HCEC 1CT (cell line): ENCODE measurements at places on chromosomes 2 and 18.

DNA sequence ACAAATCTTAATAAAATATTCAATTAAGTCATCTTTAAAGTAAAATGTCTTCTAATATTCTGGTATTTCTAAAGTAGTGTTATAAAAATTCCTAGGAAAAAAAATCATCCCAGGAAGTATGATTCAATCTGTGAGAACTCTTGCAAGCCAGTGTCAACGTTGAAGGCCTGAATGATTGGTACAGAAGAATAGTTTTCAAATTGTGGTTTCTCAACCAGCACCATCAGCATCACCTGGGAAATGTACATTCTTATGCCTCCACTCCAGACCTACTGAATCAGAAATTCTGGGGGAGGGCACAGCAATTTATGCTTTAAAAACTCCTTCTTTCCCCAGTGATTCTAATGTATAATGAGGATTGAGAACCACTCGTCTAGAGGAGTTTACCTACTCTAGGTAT is 62.3 kb upstream of the C2orf15 start:
- peak; percentile 13 for DNase-seq

DNA sequence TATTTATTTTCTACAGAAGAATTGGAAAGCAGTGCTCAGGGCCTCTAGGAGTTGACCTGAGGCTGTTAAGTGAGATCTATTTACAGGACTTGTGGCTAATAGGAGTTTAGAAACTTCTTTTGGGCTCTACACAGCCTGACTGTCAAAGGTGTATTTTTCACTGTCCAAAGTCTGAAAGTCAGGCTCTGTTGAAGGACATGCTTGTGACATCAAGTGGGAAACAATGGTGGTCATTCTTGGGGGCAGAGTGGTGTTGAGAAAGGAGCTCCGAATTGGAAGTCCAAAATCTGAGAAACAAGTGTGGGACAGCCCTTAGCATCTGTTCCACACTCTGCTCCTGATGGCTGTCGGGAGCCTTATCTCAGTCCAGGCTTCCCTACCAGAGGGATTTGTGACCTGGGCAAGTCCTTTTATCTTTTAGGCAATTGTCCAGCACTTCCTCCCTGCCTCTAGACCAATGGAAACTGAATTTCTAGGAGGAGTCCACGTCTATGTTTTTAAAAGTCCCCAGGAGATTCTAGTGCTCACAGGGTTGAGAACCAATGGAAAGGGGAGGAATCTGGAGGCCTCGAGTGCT is 76.4 kb downstream of the LIPG start:
- no peak for DNase-seq

DNA sequence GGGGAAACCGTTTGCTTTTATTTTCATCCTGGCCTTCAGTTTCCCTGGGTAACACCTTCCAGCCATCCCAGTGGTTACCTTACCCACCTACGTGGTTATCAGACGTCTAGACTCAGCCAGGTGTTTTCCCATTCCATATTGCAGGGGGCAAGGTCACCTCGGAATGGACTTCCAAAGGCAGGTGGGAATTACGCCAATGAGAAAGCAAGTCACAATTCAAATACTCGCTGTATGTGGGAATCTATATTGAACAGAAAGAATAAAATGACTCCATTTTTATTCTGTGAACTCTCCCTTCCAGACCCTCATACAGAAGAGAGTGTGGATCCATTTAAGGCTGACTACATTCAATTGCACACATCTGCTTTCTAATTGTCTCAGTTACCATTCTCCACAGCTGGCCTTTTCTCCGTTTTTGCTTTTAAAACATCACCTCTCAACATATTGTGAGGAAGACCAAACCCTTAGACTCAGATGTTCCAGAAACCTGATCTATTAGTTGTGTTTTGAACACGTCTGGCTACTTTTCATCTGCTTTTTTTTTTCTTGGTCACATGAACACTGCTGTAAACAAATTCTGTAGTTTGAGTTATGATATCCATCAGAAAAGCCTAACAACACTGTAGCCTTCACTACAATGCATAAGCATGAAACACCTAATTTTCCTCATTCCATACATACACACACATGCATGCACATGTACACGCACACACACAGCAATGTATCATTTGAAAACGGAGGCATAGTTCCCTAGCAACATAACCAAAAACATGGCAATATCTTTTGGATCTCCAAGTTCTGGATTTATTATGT is 59.8 kb downstream of the BCL2 start:
- no peak for DNase-seq

- DNase-seq, result peak; percentile 82
Measured at GRCh38 chr2:20097889-20098714, 46.7 kb upstream of the LAPTM4A start.

- DNase-seq, result peak; percentile 82
Measured at GRCh38 chr2:151051574-151052220, 210.0 kb downstream of the RBM43 start.

DNA sequence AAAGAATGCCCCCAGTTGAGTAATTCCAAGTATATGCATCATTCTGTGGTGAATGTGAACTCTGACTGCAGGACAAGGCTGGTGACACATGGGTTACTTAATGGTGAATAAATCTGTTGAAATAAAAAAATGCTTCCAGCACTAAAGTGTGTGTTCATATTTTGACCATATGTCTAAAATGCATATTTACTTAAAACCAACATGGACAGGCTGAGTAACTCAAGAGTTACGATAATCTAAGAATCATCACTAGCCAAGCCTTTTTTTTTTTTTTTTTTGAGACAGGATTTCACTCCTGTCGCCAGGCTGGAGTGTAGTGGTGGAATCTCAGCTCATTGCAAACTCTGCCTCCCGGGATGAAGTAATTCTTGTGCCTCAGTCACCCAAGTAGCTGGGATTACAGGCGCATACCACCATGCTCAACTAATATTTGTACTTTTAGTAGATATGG is 47.1 kb upstream of the CCBE1 start:
- DNase-seq, result peak; percentile 99

GRCh38 chr2:41840702-41841551 is 206.9 kb upstream of the PKDCC start:
- DNase-seq, result peak; percentile 97

- no peak for DNase-seq
Measured at GRCh38 chr2:9385841-9386240, 37.5 kb downstream of the ITGB1BP1 start.

- no peak for DNase-seq
Measured at GRCh38 chr2:23092831-23093230, 292.1 kb upstream of the KLHL29 start.

DNA sequence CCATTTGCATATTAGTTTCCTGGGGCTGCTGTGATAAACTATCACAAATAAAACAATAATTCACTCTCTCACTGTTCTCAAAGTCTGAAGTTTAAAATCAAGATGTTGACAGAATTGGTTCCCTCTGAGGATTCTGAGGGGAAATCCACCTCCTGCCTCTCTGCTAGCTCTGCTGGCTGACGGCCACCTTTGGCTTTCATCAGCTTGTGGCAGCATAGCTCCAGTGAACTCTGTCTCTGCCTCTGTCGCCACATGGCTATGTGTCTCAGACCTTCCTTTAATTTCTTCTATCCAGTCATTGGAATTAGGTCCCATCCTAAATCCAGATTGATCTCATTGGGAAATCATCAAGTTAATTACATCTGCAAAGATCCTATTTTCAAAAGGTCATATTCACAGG is 38.9 kb upstream of the TRIM43 start:
- DNase-seq, result peak; percentile 26

GRCh38 chr2:162908567-162908966 is 70.0 kb upstream of the KCNH7 start:
- DNase-seq, result no peak

GRCh38 chr2:99944019-99944418 is 198.4 kb downstream of the AFF3 start:
- no peak for DNase-seq

DNA sequence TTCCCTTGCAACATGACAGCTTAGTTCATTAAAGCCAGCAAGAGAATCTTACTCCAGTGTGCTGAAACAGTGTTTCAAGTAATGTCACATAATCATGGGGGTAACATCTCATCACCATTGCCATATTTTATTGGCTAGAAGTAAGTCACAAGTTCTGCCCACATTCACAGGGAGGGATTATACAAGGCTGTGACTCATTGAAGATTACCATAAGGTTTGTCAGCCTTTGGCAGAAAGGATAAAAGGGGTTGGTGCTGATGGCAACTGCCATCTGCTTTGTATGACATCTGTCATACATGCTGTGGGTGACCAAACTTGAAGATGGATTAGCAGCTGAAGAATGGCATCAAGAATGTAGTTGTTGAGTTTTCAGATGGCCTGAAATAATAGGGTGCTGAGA is 61.2 kb downstream of the KCNE4 start:
- DNase-seq, result peak; percentile 51

DNA sequence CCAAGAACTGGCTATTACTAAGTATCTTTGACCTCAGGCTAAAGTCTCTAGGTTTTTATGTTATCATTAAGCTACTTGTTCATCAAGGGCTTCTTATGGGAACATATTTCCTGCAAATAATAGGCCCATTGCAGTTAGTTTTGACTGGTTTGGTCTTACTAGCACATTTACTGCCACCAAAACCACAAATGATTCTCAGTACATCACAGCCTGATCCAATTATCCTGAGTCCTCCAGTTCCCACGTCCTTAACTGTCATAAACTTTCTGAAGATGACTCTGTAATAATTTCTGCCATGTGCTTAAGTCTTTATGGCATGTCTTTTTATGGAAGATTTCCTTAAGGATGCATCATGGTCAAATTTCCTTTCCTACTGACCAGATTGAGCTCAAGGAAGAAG is 123.3 kb upstream of the TANK start:
- DNase-seq, result no peak

- no peak for DNase-seq
Measured at GRCh38 chr2:138066139-138066806, 102.0 kb downstream of the HNMT start.

- DNase-seq, result no peak
Measured at GRCh38 chr2:70777450-70777849, 9.4 kb upstream of the ADD2 start.

DNA sequence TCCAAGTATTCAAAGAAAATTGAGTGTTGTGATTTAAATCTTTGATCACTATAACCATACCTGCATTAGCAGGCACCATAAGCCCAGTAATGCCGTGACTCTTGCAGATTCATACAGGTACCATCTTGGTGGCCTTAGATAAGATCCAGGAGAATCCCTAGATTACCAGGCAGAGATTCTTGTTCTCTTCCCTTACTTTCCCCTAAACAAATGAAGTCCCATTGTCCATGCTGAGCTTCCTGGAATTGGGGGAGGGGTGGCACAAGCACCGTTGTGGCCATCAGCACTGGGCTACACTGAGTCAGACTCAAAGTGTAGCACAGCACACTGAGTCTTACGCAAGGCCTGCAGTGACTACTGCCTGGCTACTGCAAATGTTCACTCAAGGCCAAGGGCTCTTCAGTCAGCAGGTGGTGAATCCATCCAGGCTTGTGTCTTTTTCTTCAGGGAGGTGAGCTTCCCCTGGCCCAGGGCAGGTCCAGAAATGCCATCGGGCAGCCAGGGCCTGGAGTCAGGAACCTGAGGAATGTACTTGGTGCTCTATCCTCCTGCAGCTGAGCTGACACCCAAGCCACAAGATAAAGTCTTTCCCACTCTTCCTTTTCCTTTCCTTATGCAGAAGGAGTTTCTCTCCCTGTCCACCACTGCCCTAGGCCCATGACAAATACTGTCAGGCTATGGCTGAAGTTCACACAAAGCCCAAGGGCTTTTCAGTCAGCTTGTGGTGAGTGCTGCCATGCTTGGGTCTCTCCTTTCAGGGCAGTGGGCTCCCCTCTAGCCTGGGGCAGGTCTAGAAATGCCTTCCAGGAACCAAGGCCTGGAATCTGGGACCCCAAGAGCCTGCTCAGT is 52.6 kb downstream of the CD28 start:
- DNase-seq, result peak; percentile 91

DNA sequence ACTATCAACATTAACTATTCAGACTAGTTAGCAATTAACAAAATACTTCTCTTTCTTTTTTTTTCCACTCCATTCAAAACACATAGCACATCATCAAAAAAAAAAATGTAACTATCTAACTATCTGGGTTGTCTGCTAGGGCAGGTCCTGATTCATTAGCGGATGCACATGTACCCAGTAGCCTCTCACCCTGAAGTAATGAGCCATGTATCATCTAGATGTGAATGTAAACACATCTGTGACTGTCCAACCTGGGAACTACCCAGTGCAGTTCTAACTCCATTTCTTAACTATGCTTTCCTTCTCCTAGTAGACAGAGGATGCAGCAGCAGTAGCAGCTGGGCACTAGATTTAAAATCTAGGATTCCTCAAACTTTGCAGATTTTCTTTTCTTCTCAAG is 183.1 kb upstream of the PIK3C3 start:
- peak; percentile 46 for DNase-seq

DNA sequence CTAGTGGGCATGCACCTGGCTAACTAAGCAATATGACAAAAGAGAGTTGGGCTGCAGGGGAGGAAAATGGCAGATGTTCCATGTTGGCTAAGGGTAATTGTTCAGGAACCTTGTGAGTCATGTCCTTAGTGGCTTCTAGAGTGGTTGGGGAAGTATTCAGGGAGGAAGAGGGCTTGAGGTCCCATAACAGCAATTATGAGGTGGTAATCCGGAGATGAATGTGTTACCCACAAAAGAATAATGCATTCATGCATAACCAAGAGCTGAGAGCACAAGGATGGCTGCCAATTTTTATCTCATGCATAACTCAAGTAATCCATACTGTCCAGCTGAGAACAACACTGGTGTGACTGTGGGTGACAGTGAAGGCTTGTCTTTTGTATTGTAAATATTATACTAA is 42.9 kb downstream of the TMEFF2 start:
- DNase-seq, result peak; percentile 79

GRCh38 chr2:219831957-219832356 is 204.5 kb downstream of the SLC4A3 start:
- no peak for DNase-seq

DNA sequence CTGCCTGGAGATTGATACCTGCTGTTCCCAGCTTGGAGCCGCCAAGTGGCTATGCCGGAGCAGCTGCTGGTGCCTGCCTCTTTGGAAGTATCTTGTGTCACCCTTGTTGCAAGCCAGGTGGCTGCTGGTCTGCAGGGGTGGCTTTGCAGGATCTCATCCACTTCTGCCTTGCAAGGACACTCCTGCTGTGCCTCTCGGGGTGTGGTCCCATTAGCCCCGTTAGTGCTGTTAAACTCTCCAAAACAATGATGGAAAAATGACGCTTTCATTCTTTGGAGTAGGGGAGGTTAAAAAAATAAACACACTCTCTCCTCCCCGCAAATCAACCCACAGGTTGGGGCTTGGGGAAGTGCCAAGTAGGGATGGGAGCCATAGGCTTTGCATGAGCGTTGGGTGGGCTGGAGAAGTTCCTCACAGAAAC is 352.8 kb downstream of the RNF144A start:
- no peak for DNase-seq
